ENCODE measurements at places on chromosomes 2 and 18.

DNA sequence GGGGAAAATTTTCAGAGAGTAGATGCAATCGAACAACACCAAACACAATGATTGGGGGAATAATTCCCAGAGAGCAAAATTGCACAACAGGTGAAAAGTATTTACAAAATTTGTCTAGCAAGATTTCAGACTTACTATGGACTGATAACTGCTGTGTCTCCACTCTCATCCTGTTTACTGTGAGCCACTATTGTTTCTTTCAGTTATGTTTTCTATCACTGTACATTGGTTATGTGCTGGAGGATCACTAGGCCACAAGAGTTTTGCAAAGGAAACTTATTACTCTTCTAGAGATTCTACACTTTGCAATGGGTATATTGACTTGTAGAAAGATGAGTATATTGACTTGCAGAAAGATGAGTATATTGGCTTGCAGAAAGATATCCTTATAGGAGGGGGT is 934.1 kb upstream of the CRIM1 start:
- DNase-seq: no peak

- DNase-seq: no peak
Measured at GRCh38 chr2:221458578-221458977, 113.5 kb downstream of the EPHA4 start.

DNA sequence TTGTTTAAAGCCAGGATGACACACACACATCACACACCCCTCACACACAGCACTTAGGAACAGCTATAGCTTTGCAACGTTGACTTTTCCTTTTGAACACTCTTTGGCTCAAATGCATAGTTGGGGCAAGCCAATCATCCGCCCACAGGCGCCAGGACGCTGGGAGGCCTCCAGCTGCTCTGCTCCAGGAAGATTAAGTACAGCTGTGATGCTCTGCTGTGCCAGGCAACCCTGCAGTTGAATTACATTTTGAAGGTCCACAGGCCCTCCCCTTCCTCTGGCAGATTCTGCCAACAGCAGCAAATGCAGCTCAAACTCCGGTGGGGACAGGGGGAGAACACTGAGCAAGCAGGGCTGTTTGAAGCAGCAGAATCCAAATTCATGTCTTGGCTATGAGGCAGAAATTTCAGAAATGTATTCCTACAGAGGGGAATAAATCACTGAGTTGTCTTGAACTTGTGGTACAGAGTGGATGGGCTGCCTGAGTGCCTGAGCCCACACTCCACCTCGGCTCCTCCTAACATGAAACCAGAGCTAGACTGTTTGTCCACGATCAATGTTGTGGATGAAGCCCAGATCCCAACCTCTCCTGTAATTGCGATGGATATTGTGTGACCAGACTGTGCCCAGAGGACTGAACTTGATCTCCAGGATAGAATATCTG is 86.5 kb upstream of the PPP1CB start:
- DNase-seq: peak; percentile 88

GRCh38 chr18:56921896-56922480 is 224.9 kb upstream of the BOD1L2 start:
- no peak for DNase-seq

- DNase-seq: no peak
Measured at GRCh38 chr2:163717993-163718680, 17.7 kb downstream of the FIGN start.

DNA sequence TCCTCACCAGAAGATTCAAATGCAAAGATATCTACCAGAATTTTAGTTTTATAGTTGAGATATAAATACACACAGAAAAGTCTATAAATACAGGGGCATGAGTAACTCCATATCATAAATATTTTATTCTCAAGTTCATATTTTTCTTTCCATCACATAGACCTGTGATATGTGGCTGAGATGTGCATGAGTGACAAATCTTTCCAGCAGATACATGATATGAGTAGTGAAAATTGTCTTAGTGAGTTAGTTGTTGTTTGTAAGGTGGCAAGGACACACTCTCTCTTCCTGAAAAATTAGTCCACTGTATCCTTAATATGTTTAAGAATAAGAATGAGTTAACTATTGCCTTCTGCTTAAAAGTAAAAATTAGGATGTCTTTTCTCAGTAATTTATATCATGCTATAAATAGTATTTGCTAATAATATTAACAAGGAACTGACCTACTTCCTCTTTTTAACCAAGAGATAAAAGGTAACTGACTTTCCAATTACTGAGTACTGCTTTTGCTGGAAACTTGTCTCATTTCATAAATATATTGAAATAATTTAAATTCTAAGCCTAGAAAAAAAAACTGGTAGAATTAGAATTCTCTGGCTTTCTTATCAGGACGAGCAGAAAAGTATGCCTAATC is 85.2 kb upstream of the SESTD1 start:
- no peak for DNase-seq

DNA sequence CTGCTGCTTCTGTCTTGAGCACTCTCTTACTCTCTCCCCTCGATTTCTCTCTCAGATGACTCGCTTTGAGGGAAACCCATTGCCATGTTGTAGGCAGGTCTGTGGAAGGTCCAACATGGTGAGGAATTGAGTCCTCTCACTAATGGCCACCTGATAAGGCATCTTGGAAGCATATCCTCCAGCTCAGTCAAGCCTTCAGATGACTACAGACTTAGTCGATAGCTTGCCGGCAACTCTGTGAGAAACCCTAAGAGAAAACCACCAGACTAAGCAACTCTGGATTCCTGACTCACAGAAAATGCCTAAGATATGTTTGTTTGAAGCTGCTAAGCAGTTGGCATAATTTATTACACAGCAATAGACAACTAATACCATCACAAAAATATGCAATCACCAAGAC is 51.2 kb downstream of the WDR75 start:
- DNase-seq: no peak

DNA sequence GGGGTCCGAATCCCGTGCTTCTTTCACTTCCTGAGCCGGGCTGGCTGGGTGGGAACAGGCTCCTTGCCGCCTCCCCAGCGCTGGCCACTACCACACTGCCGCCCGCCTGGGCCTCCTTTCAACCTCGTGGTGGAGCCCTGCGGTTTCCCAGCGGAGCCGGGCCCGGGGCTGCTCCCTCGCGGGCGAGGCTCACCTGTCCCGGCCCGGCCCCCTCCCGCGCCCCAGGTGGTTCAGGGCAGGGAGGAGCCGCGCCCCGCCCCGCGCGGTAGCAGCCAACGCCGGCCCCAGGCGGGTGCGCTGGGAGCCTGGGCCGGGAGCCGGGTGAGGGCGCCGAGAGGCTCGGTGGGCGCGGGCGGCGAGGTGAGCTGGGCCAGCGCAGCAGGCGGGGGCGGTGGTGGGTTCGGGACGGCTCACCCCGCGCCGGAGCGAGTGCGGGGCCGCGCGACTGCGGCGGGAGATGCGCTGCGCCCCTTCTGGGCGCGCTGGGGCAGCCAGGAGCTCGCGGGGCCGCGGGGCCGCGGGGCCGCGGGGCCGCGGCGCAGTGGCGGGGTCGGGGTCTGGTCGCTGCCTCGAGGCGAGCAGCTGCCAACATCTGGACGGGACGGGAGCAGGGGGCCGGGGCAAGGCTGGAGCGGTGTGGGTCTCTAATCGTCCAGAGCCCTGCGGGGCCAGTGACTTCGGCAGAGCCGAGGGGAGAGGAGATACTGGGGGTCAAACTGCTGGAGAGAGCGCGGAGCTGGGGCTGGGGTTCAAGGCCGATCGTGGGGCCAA is at the start of gene LYPD6B:
Gene LYPD6B (plus strand): TSS at position 258 of the 771 bp plus-strand sequence. CDS start 92,250 bp downstream, outside the sequence.
- no peak for DNase-seq

GRCh38 chr18:61823595-61823994 is 69.2 kb downstream of the RNF152 start:
- no peak for DNase-seq

- DNase-seq: no peak
Measured at GRCh38 chr2:883803-884748, 66.6 kb upstream of the SNTG2 start.

DNA sequence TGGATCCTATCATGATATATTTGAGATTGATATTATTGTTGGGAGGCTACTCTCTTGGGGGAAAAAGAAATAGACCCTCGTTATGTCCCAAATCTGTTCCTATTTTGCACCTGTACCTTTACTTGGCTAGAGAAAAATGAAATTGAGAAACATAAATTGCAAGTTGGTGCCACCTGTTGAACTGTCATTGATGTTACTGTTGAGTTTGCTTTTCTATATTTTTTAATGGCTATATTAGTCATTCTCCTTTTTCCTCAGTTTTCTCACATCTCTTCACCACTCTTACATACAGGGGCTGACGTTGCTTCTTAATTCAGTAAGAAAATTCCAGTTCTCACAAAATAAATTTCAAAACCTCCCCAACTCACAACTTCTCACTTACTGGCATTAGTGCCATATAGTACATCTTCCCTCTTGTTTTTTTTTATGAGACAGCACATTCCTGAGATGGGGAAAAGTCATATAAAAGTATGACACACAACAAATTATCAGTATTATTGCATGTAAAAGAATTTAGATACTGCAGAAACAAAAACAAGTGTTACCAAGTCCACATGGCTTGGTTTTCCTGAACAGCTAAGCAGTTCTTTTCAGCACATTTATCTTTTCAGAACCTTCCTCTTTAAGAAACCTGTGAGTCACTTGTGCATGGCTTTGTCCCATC is 348.3 kb upstream of the DSEL start:
- DNase-seq: peak; percentile 79

DNA sequence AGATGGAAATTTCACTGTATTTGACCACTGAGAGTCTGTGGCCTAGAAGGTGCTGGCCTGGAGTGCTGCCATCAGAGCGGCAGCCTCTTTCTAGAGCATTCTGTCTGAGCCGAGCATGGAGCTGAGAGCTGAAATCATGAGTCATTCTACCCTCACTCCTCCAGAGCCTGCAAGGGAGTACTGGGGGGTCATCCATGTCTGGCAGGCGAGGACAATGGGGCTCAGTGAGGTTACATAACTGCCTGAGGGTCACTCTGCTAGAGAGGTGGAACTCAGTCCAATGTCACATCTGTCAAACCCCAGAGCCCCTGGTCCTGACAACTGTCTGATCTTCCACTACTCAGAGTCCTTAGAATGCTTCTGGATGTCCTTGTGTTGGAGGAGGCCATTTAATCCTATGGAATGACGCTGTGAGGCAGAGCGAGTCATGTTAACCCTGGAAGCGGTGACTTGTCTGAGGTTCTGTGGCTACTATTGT is 65.3 kb downstream of the HAUS1 start:
- peak; percentile 81 for DNase-seq

DNA sequence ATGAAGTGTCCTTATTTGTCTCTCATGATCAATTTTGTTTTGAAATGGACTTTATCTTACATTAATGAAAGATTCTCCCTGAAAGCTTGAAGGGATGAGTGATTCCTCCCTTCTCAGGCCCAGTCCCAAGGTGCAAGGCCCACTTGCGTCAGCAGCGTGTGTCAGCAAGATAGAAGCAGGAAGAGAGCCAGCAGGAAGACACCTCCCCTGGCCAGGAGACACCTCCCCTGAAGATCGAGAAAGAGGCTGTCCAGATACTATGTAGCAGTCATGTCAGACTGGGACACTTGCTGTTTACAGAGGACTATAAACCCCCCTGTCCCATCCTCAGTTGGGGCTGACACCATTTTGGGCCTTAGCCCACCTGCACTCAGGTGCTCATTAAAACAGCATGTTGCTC is 38.3 kb downstream of the TIMM21 start:
- no peak for DNase-seq

- peak; percentile 16 for DNase-seq
Measured at GRCh38 chr2:160516547-160517365, 23.1 kb upstream of the RBMS1 start.

DNA sequence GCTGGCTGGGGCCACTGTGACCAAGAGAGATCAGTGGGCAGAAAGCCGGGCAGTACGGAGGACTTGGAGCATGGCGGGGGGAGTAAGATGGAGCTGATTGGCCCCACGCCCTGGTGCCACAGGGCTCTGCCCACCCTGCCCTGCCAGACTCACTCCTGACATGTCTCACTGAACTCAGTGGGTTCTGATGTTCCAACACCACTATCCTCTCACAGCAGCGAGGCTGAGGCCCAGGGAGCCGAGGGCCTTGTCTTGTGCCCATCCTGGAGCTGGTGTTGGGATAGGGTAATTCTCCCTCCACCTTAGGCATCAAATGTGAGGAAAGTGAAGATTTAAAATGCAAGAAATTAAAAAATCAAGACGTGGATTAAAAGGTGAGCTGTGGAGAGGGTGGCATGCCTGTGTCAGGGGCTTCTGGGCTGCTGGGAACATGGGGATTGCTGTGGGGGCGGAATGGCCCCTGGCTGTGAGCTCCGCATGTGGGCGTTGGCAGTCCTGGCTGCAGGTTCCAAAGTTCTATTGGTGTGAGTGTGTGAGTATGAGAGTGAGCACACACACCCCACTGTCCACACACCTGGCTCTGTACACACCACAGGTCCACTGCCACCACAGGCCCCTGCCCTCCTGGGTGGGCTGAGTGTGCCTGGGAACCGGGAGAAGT is 283.5 kb upstream of the HS6ST1 start:
- no peak for DNase-seq

- DNase-seq: no peak
Measured at GRCh38 chr18:32803568-32803967, 30.7 kb upstream of the KLHL14 start.

GRCh38 chr2:69773206-69773605 is 31.3 kb downstream of the ANXA4 start:
- peak; percentile 77 for DNase-seq

- DNase-seq: no peak
Measured at GRCh38 chr2:238439917-238440316, 13.2 kb downstream of the ASB1 start.

- DNase-seq: no peak
Measured at GRCh38 chr2:112010751-112011150, 44.3 kb upstream of the TMEM87B start.

- DNase-seq: no peak
Measured at GRCh38 chr18:36189486-36189885, 2.2 kb downstream of the MOCOS start.

- no peak for DNase-seq
Measured at GRCh38 chr2:127754186-127754585, 52.9 kb downstream of the SFT2D3 start.

DNA sequence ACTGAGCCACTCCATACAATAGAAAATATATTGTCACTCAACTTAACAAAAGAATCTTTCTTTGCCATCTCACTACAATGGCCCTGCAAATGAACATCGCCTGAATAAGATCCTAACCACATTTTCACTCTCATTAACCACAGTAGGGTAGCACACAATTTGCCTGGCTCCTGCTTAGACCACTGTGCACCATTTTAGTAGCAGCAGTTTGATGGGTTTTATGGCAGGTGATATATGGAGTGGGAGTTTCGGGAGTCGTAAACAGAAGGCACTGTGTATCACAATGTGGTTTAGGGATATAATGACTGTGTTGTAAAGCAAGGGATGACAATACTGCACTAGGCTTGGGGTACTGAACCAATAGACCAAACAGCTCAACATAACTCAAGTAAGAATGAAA is 617.4 kb downstream of the BCL11A start:
- no peak for DNase-seq

GRCh38 chr2:68045342-68045741 is 17.5 kb downstream of the C1D start:
- peak; percentile 77 for DNase-seq

- no peak for DNase-seq
Measured at GRCh38 chr18:3808985-3809780, 359.2 kb downstream of the TGIF1 start.

GRCh38 chr2:33927756-33928155 is 328.7 kb upstream of the FAM98A start:
- no peak for DNase-seq

All from foreskin fibroblast (primary cell).